Fibroblast of the aortic adventitia (primary cell): ENCODE measurements at places on chromosomes 6 and 20.
A peak's percentile ranks its signal among the peaks of the same experiment; 100 is the strongest.

GRCh38 chr20:60976913-60977312, 275.1 kb upstream of the CDH4 start:
- no peak for DNase-seq

GRCh38 chr6:17204533-17204932, 76.6 kb upstream of the RBM24 start:
- DNase-seq, result no peak

DNA sequence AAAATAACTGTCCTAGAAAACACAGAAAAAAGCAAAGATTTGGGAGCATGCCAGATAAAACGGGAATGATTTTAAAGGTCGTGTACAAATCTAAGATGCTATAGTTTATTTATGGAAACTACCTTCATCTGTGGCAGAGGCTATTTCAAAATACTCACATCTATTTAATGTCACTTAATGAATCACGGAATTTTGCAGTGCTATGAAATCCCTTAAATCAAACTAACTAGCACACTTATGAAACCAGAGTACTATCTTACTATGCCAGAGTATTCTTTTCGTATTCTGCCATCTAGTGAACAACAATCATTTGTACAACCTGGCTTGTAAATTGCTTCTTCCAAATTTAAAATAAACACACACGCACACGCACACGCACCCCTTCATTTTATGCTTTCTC, 77.9 kb upstream of the BMP5 start:
- DNase-seq, result peak; percentile 82

DNA sequence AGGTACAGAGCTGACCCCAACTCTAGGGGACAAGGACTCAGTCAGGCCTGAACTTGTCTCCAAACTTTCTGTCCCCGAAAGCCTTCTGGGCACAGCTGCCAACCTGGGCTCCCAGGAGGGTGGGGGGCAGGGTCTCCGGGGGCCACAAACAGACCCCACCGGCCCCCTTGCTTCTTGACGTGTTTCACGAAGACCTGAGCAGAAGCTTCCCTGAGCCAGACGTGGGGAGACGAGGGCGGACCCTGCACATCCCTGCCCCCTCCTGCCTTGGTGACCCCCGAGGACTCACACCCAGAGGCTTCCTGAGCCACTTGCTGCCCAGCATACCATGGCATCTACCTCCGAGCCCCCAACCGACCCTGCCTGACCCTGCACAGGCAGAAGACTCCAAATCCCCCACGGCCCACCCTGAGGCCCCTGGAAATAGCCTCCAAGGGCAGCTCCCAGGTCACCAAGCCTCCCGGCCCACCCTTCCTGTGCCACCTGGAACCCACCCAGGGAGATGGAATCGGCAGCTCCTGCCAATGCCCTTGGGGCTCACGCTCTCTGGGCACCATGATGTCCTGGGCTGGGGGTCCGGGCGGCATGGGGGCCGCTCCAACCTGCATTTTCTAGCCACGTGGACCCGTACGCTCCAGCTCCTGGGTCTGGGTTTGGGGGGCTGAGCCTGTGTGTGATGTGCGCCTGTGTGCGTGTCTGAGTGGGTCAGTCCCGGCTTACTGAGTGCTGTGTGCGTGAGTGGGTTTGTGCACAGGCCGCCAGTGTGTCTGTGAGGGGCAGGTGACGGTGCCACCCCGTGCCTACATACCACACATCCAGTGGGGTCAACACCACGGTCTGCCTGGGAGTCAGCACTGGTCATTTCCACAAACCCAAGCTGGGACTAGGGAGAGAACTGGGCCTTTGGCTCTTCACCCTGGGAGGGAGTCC, 2.5 kb upstream of the PTK6 start:
- no peak for DNase-seq

DNA sequence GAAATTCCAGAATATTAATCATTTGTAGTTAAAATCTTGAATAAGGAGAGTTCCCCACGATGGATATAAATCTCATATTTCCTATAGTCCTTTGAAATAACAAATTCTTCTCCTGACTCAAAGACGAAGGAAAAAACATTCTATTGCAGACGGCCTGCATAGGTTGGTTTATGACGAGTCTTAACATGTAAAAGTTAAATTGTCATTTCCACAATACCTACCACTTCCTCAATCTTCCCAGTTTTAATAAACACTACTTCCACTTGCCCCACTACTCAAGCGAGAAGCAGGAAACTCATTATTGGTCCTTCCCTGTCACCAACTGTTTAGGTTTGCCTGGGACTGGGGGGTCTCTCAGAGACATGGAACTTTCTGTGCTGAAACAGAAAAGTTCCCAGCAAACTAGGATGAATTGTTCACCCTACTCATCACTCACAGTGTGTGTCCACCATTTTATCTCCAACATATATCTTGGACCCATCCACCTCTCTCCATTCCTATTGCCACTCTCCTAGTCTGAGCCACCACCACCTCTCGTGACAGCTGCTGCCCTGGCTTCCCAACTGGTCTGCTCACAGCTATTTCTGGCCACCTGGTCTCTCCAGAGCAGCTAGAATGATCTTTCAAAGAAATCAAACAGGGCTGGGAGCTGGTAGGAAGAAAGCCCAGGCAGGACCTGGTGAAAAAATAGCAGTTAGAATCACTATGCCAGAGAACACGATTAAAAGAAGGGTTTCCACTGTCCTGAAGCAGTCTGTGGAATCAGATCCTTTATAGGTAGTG, 15.1 kb upstream of the ZSCAN9 start:
- DNase-seq, result no peak

GRCh38 chr6:49978332-49979226, 9.2 kb upstream of the DEFB113 start:
- no peak for DNase-seq

- DNase-seq, result no peak
These were observed 766 bp downstream of the PRICKLE4 start for GRCh38 chr6:41781366-41781730.

GRCh38 chr6:29336269-29336668, 32.4 kb downstream of the OR5V1 start:
- DNase-seq, result no peak

GRCh38 chr20:63745961-63746731, 6.6 kb downstream of the SLC2A4RG start:
- DNase-seq, result no peak

DNA sequence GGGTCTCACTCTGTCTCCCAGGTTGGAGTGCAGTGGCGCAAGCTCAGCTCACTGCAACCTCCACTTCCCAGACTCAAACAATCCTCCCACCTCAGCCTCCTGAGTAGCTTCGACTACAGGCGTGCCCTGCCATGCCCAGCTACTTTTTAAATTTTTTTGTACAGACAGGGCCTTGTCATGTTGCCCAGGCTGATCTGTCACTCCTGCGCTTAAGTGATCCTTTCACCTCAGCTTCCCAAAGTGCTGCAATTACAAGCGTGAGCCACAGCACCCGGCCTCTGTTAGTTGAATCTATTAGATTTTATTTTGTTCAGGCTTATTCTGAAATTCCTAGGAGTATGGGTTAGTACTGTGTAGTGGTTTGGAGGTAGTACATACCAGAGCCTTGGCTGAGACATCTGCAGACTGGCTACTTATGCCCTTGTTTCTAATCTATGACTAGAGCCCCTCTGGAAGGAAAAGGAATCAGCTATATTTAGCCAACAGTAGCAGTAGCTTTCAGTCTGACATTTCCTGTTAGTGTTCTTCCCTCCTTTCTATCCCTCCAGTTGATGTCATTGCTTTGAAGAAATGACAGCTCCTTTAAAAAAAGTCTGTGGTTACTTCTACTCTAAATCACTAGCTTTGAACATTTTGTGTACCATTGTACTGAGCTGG, 74.4 kb downstream of the ITCH start:
- DNase-seq, result peak; percentile 28

GRCh38 chr20:46049190-46049589, 20.2 kb downstream of the SLC12A5 start:
- DNase-seq, result no peak

DNA sequence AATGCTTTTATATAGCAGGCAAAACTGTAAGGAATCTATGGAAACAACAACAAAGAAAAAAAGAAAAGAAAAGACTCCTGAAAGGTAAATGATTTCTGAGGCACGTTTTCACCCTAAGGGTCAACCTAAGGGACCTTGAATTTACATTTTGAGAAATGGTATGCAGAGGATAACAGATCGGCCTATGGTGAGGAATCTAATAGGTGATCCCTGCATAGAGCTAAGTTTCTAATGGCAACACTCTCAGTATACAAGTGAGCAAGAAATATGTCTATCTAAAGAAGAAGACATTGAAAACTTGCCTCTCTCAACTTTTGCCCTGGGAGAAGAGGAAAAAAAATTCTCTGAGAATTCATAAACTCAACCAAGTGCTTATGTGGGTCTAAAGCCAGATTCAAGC, 18.9 kb upstream of the AKAP7 start:
- no peak for DNase-seq

DNA sequence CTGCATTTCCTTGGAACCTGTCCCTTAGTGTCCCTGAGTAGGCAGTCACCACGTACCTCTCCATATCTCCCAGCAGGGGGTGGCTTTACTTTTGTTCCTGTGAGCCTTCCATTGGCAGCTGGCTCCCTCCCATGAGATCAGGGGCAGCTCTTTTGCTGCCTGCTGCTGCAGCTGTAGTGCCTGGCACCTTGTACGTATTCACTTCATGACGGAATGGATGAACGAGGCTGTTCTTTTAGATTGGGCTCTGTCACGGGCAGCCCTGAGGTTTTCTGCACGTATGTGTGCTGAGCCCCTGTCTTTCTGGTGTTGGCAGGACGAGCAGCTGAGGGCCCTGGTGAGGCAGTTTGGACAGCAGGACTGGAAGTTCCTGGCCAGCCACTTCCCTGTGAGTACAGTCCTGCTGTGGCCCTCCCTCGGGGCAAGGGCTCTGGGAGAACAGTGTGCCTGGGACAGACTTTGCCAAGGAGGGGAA, 14.6 kb downstream of the MYBL2 start:
- DNase-seq, result no peak

- no peak for DNase-seq
These were observed 6.4 kb downstream of the SERAC1 start for GRCh38 chr6:158161566-158162254.

DNA sequence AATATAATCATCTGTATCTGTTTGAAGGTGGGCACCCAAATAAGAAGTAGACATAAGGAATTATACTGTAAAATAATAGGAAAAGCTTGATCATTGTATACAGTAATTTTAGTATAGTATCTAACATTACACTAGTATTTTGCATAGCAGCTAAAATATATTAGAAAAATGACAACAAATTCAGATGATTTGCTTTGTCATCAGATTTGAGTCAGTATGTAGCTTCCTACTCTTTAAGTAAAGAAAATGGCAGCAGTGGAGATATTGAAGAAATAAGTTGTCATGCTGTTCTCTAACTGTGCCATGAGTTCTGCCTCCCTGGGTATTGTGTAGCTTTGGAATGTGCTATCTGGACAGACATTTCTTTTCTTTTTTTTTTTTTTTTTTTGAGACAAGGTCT, 74.4 kb downstream of the TIAM2 start:
- no peak for DNase-seq

DNA sequence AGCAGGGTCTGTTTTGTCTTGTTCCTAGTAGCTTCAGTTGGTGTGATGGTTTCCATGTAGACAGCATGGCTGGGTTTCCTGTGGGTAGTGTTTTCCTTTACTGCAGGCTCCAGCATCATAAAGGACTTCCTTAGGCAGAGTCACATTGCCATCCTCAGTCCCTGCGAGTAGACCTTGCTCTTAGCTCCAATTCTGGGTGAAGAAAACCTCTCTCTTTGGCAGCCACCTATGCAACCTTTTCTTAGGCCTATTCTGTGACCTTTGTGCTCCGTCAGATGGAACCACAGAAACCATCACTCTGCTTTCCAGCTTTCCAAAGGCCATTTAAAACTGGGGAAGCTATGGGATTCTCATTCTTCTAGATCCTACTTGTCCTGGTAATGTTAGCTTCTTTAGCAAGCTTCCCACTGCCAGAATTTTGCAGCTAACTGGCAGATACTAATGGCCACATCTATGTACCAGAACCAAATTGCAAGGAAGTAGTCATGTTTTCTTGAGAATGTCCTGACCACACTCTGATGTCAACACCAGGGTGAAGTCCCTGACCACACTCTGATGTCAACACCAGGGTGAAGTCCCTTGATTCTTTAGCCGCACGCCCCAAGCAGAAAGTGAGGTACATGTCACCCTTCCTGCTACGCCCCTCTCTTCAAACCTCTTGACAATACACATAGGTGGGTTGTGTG, 646.6 kb upstream of the HS3ST5 start:
- DNase-seq, result no peak

DNA sequence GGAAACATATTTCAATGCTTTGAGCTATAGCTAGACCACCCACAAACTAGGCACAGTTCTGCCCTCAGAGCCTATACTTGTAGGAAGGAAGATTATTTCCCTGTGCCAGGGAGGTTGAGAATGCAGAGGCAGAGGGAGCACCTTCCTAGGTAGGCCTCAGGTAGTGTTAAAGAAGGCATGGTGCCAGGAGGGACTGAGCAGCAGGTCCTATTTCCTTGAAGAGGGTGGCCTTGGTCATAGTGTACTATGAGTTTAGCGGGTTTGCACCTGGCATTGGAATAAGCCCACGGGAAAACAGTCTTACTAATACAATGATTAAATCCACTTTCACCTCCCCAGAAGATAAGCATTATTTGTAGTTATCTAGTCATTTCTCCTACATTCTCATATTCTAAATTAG, 375.4 kb downstream of the CDKAL1 start:
- no peak for DNase-seq

GRCh38 chr6:128244751-128245405, 275.5 kb downstream of the PTPRK start:
- DNase-seq, result peak; percentile 21

DNA sequence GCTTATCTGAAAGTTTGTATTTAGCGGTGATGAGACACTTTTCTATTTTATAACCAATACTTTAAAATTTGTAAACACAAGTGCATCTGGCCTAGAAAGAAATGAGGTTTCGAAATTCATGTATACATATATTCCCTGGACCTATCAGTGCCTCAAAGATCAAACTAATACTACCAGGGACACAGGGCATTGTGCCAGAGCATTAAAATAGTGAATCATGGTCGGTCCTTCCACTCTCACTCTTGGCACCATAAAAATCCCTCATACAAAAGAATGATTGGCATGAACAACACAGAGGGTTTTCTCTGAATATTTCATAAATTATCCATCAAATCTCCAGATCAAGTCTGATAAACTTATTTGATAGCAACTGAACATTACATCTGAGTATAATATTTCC, 62.0 kb downstream of the MMUT start:
- no peak for DNase-seq

DNA sequence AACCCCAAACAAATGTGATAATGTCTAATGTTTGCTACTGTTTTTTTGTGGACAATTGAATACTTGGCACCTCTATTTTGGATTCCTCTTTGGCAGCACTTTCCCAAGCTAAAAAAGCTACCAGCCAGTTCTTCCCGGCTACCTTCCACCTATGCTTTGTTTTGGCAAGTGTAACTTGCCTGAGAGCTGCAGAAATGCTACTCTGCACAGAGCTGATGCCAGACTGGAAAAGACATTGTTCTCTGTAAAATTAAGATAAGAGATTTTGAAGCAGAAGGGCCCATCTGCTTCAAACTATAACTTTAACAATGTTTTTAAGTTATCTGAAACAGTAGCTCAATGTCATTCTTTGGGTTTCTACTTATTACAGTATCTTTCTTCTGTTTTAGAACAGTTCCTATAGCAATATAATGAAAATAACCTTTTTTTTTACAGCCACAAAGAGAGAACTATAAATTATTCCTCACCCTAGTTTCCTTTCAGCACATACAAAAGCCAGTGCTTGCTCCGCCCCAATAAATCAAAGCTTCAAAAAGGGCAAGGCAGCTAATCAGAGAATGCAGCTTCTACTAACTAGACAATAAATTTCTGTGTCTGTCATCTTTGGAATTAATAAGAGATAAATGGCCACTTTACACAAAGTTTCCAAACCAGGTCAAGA, 183.1 kb downstream of the UBE3D start:
- DNase-seq, result peak; percentile 19

- no peak for DNase-seq
These were observed 117.3 kb downstream of the MYB start for GRCh38 chr6:135298455-135298854.

- DNase-seq, result no peak
These were observed 79.2 kb upstream of the MRAP2 start for GRCh38 chr6:83954371-83954770.
